ENCODE measurements at places on chromosomes 7 and 10.
A peak's percentile ranks its signal among the peaks of the same experiment; 100 is the strongest.

DNA sequence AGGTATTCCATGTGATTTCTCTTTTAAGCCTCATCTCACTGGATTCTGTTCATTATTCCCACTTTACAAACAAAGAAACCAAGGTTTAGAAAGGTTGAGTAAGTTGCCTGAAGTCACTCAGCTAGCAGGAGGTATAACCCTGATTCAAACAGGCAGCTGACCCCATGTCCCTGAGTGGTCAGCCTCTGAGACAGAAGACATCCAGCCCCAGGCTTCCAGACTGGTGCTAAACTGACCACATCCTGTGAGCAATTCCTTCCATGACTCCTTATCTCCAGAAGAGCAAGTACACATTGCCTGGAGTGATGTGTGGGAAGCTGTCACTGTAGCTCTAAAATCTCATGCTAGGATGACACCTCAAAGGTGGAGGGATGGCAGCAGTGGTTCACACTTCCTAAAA is 3.7 kb downstream of the PLPP4 start:
- peak; percentile 91 for DNase-seq

DNA sequence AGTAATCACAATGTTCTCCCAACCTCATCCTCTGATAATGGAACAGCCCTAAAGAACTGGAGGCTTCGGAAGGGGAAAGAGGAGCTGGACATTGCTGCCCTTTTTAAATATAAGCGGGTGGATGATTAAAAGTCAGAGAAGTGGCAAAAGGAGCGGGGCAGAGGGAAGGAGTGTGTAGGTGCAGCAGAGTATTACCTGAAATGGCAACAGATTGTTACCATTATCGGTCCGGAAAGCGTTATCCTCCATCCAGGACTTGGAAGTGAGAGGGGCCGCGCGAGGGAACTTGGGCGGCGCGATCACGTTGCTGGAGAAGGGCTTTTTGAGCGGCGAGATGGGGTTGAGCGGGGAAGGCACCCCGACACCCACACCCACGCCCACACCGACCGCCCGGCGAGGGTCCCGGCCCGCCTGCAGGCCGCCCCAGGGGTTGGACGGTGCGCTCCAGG is 51.7 kb downstream of the CPEB3 start:
- DNase-seq, result no peak

DNA sequence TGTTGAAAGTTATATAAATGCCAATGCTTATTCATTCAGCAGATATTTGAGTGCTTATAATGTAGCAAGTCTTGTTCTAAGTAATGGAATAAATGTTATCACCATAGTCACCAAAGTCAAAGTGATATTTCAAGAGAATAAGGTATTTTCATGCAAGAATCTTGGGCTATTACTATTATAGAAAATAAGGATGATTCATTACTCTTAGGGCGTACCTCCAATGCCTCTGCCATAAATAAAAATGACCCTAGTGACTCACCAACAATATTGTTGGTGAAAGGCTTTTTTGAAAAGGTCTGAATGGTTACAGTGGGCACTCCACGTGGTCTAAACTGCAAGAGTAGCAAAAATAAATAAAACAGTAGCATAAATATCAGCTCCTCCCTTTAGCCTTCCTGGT is 68.4 kb downstream of the RALA start:
- DNase-seq, result peak; percentile 36

DNA sequence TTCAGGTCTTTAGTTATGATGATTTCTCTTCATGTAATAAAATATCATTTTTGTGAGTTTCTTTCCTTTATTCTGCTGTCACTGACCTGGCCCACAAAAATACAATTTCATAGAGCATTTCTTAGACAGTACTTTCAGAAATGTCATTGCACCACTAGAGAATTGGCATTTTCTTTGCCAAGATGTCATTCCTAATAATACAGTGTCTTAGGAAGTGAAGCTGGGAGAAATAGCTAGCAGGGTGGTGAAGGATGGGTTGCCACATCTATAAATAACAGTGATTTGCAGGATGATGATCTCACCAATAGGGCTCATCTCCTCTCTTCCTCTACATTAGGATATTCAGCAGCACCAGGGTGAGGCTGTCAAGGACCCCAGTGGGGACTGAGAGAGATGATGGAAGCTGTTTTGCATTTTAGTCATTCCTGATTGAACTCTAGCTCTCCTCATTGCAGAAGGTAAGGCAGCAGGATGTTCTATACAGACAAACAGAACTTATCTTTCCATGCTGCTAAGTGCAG is 452.1 kb downstream of the NXPH1 start:
- no peak for DNase-seq

- DNase-seq, result no peak
Measured at GRCh38 chr7:39043531-39043930, 65.8 kb downstream of the POU6F2 start.

Measured in mammary epithelial cell (primary cell).